AG04450 (cell line): ENCODE measurements at places on chromosomes 2 and 18.
A peak's percentile ranks its signal among the peaks of the same experiment; 100 is the strongest.

GRCh38 chr2:63790906-63791305, 50.8 kb upstream of the UGP2 start:
- peak; percentile 59 for DNase-seq

GRCh38 chr2:38301340-38301968, 75.6 kb downstream of the ATL2 start:
- DNase-seq = no peak

DNA sequence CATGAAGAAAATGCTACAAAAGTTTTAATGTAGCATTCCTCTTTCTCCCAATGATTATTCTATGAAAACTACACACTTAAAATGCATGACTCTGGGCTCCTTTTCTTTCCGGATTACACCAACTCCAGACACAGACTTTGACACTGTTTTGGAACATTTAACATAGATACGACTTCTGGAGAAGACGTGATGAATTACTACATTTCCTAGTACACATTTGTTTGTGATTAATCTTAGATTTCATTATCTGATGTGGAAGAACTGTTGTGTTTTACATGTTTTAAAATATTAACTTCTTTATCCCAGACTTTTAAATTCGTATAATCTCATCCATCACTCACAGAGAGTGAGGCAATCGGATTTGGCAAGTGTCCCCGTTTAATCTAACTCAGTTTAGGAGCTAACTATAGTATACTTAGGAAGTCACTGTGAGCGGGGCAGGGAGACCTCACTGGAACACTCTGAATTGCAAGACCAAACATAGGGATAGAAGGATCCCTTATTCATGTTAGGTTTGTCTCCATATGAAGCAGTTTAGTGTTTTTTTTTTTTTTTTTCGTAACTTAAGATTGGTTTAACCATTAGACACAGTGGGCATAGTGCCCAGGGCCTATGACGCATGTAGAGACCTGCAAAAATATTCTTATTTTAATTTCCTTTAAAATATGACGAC, 66.7 kb downstream of the PDE1A start:
- peak; percentile 34 for DNase-seq

DNA sequence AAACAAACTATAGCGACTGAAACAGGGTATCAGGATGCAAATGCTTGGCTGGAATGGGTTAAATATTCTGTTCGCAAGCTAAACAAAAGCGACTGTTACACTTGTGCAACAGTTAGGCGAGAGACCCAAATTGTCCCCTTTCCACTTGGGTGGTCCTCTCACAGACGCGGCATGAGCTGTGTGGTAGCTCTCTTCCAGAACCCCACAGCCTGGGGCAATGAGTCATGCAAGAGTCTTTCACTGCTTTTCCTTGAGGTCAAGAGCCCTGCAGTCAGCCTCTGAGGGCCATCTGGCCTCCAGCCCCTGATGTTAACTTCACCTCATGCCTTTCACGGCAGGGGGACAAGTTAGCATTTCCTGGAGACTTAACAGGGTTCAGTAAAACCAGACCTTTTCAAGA, 25.7 kb downstream of the SULT1C4 start:
- peak; percentile 18 for DNase-seq

DNA sequence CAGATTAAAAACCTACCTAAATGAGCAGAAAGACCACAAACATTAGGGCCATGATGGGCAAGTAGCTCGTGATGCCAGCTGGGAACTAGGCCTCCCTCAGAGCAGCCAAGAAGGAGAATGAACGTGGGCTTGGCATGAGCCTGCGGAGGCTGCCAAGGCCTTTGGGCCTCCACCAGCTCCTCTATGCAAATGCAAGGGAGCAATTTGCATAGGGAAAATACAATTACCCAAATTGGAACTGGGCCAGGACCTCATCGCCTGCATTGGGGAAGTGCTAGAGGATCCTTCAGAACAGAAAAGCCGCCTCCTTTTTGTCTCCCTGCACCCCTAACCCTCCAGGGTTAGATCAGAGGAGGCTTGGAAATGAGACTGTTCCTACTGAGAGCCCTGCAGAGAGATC, 326.4 kb downstream of the SMAD2 start:
- DNase-seq = no peak

- DNase-seq = no peak
Observed at GRCh38 chr2:201205515-201205849, 22.5 kb downstream of the CASP10 start.

DNA sequence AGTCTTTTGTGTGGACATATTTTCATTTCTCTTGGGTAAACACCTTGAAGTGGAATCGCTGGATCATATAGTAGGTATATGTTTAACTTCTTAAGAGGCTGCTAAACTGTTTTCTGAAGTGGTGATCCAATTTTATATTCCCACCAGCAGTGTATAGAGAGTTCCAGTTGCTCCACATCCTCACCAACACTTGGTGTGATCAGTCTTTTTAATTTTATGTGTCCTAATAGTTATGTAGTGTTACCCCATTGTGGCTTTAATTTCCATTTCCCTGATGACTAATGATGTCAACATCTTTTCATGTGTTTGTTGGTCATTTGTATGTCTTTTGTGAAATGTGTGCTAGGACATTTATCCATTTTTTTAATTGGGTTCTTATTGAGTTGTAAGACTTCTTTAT, 56.9 kb downstream of the DGKD start:
- DNase-seq = no peak

- no peak for DNase-seq
Observed at GRCh38 chr2:2734308-2734707, 403.2 kb upstream of the MYT1L start.

DNA sequence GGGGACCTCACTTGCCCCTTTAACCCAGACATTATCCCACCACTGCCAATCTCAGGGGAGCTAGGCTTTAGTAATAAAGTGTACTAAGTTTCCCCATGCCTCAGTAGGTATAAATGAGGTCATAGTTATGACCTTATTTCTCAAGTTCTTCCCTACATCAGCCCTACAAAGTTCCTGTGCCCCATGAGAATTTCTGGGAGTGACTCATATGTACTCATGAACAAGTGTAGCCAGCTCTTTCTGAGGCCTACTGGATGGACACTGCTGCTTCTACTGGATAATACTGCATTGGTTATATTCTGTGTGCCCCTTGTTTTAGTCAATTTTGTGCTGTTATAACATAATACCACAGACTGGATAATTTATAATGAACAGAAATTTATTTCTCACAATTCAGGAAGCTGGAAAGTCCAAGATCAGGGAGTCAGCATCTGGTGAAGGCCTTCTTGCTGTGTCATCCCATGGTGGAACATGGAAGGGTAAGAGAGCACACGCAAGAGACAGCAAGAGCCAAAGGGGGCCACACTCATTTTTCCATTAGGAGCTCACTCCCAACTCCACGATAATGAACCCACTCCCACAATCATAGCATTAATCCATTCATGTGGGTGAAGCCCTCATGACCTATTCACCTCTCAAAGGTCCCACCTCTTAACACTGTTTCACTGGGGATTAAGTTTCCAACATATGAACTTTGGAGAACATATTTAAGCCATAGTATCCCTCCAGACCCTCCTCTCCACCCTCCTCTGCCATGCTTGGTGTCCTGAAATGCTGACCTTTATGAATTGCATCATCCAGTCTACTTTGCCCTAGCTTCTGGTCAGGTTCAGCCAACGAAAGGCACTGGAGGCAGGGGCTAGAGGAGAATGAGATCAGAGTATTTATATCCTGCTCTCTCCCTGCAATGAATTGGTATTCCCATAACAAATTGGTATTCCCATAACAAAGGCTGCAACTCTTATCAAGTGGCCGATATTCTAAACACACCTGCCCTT, 25.4 kb upstream of the ST3GAL5 start:
- no peak for DNase-seq

DNA sequence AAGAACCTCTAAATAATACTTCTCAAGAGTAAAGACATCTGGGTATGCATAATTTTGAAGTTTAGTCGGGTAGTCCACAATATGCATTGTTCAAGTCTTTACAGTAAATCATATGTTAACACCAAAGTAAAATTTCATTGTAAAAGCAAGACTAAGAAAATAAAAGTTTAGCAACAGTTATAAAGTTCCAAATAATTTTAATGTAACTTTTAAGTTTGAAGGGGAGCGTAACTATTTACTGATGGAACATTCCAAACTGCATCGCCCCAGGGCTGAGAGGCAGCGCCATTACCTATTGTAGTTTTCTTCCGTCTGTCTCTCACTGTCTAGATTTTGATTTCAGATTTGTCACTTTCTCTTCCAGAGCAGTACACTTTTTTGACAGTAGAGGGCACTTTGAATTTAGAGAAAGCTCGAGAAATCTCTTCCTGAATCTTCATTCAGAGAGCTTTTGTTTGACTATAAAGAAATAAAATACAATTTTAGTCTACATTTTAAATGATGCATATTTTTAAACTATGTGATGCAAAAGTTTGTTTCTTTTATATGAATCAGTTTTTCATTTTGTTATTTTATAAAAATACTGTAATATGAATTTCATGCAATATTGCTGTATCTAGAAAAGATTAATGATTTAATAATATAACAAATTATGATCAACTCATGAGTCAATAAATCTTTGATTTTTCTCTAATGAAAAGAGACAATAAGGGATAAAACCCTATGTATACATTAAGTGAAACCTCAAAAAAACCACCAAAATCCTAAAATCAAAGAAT, 389.8 kb downstream of the FIGN start:
- DNase-seq = no peak

- DNase-seq = no peak
Observed at GRCh38 chr2:78202366-78202765, 680.2 kb upstream of the LRRTM4 start.

DNA sequence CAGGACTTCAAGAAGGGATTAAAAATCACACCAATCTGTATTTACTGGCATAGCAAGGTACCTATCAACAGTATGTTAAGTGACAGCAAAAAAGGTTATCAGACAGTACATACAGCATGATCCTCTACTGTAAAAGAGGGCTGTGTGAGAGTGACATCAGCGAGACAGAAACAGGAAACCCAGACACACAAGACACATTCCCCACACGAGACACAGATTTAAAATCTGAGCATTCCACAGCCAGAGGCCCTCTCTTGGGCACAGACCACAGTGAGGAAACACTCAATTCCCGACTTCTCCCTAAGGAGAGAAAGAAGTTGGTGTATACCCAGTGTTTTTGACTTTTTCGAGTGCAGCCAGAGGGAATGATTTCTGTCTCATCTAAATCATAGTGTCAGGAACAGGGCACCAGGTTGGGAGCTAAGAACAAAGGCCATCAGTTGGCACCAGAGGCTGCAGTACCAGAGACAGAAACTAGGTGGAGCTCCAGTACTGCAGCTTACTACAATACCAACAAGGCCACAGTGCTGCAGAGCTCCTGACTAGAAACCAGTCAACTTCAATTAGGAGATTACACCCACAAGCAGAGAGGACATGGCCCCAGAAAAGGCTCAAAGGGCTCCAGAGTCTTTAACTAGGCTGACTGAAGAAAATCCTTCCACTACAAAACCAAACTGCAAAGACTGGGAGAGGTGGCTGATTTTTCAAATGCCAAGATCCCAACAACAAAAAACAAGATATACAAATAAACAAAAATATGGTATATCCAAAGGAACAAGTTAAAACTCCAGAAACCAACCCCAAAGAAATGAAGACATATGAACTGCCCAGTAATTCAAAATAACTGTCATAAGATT, 41.0 kb downstream of the UNC50 start:
- DNase-seq = peak; percentile 48

DNA sequence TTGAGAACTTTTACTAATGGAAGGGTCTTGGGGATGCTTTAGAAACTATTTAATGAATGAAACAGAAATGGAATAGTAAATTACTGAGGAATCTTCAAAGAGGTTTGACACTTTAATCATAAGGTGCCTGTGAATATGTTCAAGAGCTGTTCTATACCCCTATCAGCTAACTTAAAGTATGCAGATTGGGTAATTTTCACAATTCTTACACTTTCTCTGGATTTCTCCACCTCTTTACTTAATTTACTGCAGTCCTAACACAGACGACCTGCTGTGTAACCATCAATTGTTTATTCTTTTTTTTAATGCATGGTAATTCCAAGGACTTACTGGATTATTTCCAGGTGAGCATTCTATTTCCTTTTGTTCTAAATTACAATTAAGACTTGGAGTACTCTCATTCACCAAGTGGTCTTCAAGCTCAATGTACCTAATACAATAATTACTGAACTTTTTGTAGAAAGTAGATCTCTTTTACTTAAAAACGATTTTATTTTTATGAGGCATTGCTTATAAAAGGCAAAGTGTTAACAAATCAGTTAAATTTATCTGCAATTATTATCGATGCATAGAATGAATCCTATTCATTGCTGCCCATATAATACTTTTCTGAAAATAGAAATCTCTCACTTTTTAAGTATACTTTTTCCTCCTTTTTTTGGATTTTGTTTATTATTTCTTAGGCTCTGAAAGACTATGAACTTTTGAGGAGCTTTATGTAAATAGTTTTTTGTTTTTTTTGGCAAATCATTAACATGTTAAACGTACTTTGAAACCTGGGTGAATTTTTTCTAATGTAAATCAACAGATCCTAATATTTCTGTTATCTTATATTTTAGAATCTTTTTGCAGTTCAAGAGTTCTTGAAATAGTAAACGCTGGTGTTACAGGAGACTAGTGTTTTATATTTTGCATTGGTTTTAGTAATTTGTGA, 5.5 kb downstream of the VSNL1 start:
- no peak for DNase-seq

GRCh38 chr18:44889111-44889510, 208.4 kb downstream of the SETBP1 start:
- DNase-seq = no peak

GRCh38 chr18:50466634-50467033, 91.8 kb downstream of the SKA1 start:
- DNase-seq = no peak
